ENCODE measurements at places on chromosomes 5 and 9.

DNA sequence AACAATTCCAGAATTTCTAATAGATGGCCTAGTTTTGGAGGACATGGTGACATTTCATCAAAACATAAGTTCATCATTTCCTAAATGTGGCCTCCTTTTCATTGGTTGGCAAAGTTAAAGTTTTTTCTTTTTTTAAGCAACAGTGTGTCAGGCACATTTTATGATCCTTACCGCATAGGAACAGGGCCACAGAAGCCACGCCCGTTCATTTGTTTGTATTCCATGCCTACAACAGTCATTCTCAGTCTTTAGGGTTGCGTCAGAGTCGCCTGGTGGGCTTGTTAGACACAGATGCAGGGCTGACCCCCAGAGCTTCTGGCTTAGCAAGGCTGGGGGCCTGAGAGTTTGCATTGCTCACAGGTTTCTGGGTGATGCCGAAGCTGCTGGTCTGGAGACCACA lies 130.2 kb downstream of the HSD17B3 start:
- no peak for DNase-seq

GRCh38 chr5:132243366-132243977 lies 14.0 kb upstream of the PDLIM4 start:
- peak; percentile 10 for DNase-seq

GRCh38 chr5:168575391-168576372 lies 3.5 kb downstream of the PANK3 start:
- no peak for DNase-seq

GRCh38 chr5:135489466-135490244 lies 37.5 kb upstream of the TIFAB start:
- no peak for DNase-seq

Data from activated T-cell treated with anti-CD3 and anti-CD28 coated beads, Interleukin-2, amount 50 U/mL, for 48 hours (primary cell).